ENCODE measurements at places on chromosomes 7 and 10. TPM values are rescaled to one million over a fixed set of nuclear protein-coding genes. Genes with fewer than 3 reads are reported as not detected.

DNA sequence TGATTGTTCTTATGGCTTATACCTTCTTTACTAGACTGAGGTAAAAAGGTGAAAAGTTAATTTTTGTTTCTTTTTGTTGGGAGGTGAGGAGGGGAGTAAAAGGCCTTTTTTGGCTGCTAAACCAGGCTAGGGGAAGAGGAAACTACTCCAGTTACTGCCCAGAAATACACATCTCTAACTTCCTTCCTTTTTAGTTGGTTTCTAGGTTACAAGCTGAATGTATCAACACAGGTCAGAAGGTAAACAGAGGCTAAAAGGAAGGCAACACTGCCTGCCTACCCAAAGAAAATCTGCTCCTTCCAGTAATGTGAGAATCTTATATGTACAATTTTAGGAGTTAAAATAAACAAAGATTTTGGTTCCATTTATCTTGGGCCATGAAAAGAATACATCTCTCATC is 140.4 kb downstream of the NRBF2 start:
- H3K27me3 ChIP-seq: no peaks in the 10 kb centered on the region
- peak overlapping the region; percentile 83 for H3K27ac ChIP-seq
- H3K36me3 ChIP-seq: no peaks in the 10 kb centered on the region
- H3K4me3 ChIP-seq: no peak overlapping the region

The CADPS2 gene
- not detected for total RNA-seq

- no peak overlapping the region for H3K27ac ChIP-seq
- peaks cover 58% of the 10 kb centered on the region for H3K36me3 ChIP-seq
- H3K4me1 ChIP-seq: peaks cover 81% of the 10 kb centered on the region
These were observed 74.0 kb downstream of the PIP4K2A start for GRCh38 chr10:22640359-22640758.

- H3K36me3 ChIP-seq: no peaks in the 10 kb centered on the region
- H3K27ac ChIP-seq: no peak overlapping the region
- no peak overlapping the region for H3K4me3 ChIP-seq
- peaks cover 15% of the 10 kb centered on the region for H3K27me3 ChIP-seq
- H3K4me1 ChIP-seq: peaks cover 24% of the 10 kb centered on the region
- no peak for DNase-seq
These were observed 12.2 kb downstream of the LZTS2 start for GRCh38 chr10:101011517-101012423.

DNA sequence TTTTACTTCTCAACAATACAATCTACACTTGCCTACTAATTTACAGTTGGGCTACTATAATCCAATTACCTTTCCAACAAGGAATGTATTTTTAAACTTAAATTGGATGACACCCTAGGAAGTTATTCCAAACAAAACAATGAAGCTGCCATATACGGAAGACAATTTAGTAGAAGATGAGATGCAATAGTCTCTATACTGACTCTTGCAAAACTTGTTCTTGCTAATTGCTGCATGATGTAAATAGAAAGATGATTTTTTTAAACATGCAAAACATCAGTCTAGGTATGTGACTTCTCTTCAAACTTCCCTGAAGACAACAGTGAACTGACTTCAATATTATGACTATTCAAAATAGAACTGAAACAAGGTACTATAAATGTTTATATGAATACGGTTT is 17.6 kb downstream of the NT5C3A start:
- peaks cover 36% of the 10 kb centered on the region for H3K4me1 ChIP-seq
- no peaks in the 10 kb centered on the region for H3K36me3 ChIP-seq
- no peak overlapping the region for H3K27ac ChIP-seq
- H3K27me3 ChIP-seq: no peaks in the 10 kb centered on the region

DNA sequence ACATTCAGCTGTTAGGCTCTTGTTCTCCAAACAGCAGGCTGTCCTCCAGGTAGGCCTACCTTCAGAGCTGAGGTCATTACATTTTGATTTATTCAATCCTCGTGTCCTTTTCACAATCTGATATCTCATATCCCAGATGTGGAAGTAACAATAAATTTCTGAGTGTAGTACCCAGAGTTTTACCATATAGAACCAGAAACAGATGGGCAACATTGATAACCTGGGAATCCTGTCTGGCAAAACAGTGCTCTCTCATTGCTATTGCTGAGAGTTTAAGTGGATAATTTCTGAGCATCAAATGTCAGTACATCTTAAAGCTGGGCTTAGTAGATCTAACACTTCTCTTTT is 1007.8 kb downstream of the REEP3 start:
- no peaks in the 10 kb centered on the region for H3K27me3 ChIP-seq
- DNase-seq: no peak
- no peak overlapping the region for H3K27ac ChIP-seq

DNA sequence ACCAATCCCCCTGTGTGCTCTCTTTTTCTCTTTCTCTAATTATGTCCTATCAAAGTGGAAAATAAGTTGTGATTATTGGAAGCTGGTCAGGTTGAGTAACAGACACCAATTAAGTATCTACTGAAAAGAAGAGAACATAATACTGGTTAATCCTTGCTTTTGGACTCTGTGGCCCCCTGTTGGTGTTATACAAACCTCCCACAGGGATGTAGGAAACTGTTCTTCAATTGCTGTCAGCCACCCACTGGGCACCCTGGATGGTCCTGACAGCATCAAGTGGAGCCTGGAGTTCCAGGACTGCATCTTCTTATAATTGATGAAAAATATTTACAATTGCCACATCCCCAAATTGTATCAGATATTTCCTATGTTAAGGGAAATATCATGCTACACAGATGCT is 939.7 kb downstream of the KCNMA1 start:
- H3K27ac ChIP-seq: no peak overlapping the region
- DNase-seq: no peak
- H3K4me1 ChIP-seq: no peaks in the 10 kb centered on the region

DNA sequence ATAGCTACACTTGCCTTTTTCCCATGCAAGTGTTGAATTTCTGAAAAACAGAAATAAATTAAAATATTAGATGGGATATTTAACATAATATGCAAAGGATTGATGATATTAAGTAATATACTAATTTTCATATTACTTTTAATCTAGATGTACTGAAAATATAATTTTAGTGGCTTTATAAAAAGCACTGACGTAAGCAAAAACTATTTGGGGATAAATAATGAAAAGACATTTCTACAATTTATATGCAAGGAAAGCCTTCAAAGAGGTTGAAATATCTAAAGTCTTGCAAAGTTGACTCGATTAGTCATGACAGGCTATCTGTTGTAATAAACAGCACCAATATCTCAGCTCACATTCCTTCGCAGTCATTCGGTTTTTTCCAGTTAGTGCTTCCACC is 94.9 kb upstream of the ABCB5 start:
- H3K36me3 ChIP-seq: no peaks in the 10 kb centered on the region
- H3K27ac ChIP-seq: no peak overlapping the region
- H3K4me1 ChIP-seq: no peaks in the 10 kb centered on the region
- DNase-seq: no peak

The INTS1 gene
- 100 TPM for total RNA-seq

The LIPJ gene
- total RNA-seq: not detected
